ENCODE measurements at places on chromosomes 2 and 18. TPM values are rescaled to one million over a fixed set of nuclear protein-coding genes. Genes with fewer than 3 reads are reported as not detected.

DNA sequence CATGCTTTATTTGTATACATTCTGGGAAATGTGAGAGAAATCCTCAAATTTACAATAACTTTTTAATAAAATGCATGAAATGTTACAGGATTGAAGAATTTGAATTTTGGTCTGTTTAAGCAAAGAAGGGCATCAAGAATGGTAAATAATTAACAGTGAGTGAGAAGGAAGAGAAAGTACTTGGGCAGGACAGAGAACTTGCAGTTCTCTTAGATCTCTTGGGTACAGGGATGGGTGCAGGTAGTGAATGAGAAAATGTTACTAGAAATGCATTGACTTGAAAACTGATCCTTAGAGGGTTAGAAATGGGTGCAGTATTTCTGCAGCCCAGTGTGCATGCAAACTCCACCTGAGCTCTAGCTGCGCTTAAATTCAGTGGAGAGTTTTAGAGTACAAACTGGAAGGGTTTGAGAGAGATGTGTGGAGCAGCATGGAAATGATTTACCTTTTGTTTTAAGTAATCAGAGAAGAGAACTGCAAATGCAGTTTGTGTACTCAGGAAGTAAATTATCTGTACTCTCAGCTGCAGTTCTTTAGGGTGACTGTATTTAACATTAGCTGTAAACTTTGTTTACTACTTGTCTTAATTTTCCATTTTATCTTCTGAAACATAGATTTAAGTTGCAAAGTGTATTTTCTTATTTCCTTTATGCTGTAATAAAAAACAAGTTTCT, 51.0 kb upstream of the RAB27B start:
- no peak for DNase-seq

- no peak for DNase-seq
Observed at GRCh38 chr2:234641086-234641485, 144.2 kb upstream of the ARL4C start.

GRCh38 chr18:79939096-79939495, 12.4 kb downstream of the SLC66A2 start:
- DNase-seq: peak; percentile 39

GALR1 gene
- not detected for polyA plus RNA-seq

Data from psoas muscle (tissue), 8 donors.